T-helper 17 cell (primary cell): ENCODE measurements at places on chromosomes 5 and 9. TPM values are rescaled to one million over a fixed set of nuclear protein-coding genes. Genes with fewer than 3 reads are reported as not detected.
A peak's percentile ranks its signal among the peaks of the same experiment; 100 is the strongest.

GRCh38 chr9:132391449-132391848 is 15.2 kb downstream of the TTF1 start:
- H3K27me3 ChIP-seq = no peaks in the 10 kb centered on the region
- peaks cover 4% of the 10 kb centered on the region for H3K36me3 ChIP-seq
- no peaks in the 10 kb centered on the region for H3K4me1 ChIP-seq
- no peak overlapping the region for H3K4me3 ChIP-seq

The GALNT12 gene
- 10.2 TPM for total RNA-seq

DNA sequence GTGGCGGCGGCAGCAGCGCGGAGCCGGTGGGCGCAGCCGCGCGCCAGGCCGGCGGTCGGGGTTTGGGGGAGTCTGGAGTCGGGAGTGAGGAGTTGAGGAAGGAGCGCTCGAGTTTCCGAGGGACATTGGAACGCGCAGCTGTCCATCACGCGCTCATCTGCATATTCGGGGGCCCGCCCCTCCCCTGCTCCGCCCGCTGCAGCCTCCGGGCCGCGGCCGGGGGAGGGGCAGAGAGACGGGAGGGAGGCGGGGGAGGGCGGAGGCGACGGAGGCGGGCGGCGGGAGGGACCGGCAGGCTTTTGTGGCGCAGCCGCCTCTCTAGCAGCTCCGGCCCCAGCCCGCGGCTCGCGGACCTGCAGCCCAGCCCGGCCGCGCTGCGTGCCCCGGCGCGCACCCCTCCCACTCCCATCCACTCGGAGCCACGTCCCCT is at the start of gene IRX2:
TSS of gene IRX2 (minus strand) at position 86 of the 430 bp plus-strand sequence. CDS start 264 bp downstream, outside the sequence.
- H3K4me3 ChIP-seq = peak within 1 kb of the TSS; percentile 66
- DNase-seq = no peak
- peaks cover 4% of the 10 kb centered on the region for H3K36me3 ChIP-seq
- peaks cover 9% of the 10 kb centered on the region for H3K4me1 ChIP-seq
- H3K27me3 ChIP-seq = peaks cover 56% of the 10 kb centered on the region

GRCh38 chr5:102865510-102866236 is 110.6 kb downstream of the PAM start:
- H3K4me3 ChIP-seq = peak overlapping the region; percentile 68
- no peak for DNase-seq
- H3K36me3 ChIP-seq = peaks cover 7% of the 10 kb centered on the region
- H3K27ac ChIP-seq = peak overlapping the region; percentile 24

The TAL2 gene
- total RNA-seq = not detected

The LHX6 gene
- not detected for total RNA-seq

GRCh38 chr9:19050637-19051591 is 1.7 kb downstream of the RRAGA start:
- peaks cover 6% of the 10 kb centered on the region for H3K36me3 ChIP-seq
- H3K4me3 ChIP-seq = peak overlapping the region; percentile 94
- DNase-seq = no peak
- H3K27ac ChIP-seq = peak overlapping the region; percentile 98

DNA sequence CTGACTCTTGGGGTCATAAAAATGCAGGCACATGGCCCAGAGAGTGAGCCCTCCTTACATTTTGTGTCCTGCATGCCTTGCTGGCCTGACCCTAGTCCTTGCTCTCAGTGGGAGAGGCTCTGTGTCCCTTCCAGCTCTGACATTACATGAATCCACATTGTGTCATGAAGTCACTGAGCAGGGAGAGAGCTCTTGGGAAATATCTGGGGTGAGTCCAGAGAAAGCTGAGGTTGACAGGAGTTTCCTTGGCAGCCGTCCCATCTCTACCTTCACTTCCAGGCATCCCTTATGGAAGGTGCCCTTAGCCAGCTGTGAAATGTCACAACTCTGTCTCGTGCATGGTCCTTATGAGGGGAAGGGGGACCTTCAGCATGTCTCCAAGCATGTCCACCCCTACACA is 41.0 kb downstream of the FAT2 start:
- no peak for DNase-seq
- H3K27me3 ChIP-seq = peaks cover 13% of the 10 kb centered on the region
- no peak overlapping the region for H3K27ac ChIP-seq
- H3K4me3 ChIP-seq = no peak overlapping the region

The CDH18 gene
- total RNA-seq = not detected

DNA sequence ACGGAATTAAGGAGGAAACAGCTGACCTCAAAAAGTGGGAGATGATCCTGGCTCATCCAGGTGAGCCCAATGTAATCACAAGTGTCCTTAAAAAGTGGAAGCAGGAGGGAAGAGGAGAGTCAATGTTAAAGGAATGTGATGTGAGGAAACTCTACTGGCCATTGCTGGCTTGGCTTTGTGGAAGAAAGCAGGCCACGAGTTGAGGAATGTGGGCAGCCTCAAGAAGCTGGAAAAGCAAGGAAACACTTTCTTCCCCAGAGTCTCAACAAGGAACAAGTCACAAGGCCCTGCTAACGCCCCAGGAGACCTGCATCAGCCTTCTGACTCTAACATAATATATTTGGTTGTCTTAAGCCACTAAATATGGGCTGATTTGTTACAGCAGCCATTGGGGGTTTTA is 252.8 kb downstream of the PSAT1 start:
- DNase-seq = no peak
- no peaks in the 10 kb centered on the region for H3K36me3 ChIP-seq
- no peak overlapping the region for H3K4me3 ChIP-seq
- no peak overlapping the region for H3K27ac ChIP-seq
- peaks cover 9% of the 10 kb centered on the region for H3K27me3 ChIP-seq
- no peaks in the 10 kb centered on the region for H3K4me1 ChIP-seq

- H3K27me3 ChIP-seq = peaks cover 53% of the 10 kb centered on the region
- no peak overlapping the region for H3K27ac ChIP-seq
- no peak for DNase-seq
- H3K4me1 ChIP-seq = peaks cover 4% of the 10 kb centered on the region
- no peak overlapping the region for H3K4me3 ChIP-seq
These were observed 252.6 kb upstream of the IRX4 start for GRCh38 chr5:2135354-2135753.

DNA sequence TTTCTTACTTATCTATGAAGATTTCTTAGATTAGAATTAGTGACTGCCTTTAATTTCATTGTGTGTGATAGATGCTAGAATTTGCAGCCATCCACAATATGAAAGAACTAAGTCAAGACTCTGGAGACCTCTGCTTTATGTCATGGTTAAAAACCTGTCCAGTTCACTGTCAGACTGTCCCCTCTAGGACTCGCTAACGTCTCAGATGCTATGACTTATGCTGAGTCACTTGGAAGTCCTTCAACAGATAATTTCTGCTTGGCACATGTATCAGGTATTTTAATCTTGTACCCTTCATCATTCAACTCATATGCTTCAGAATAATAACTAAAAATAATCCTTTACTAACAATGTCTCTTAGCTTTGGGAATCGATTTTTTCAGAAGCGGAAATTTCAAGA is 230.5 kb upstream of the DMAC1 start:
- H3K36me3 ChIP-seq = no peaks in the 10 kb centered on the region
- H3K27ac ChIP-seq = no peak overlapping the region
- no peak for DNase-seq
- no peaks in the 10 kb centered on the region for H3K27me3 ChIP-seq

- no peak overlapping the region for H3K27ac ChIP-seq
- no peak for DNase-seq
- no peak overlapping the region for H3K4me3 ChIP-seq
- H3K4me1 ChIP-seq = no peaks in the 10 kb centered on the region
- H3K36me3 ChIP-seq = no peaks in the 10 kb centered on the region
These were observed 201.3 kb upstream of the PUM3 start for GRCh38 chr9:3045153-3045552.

The SLC34A3 gene
- not detected for total RNA-seq

DNA sequence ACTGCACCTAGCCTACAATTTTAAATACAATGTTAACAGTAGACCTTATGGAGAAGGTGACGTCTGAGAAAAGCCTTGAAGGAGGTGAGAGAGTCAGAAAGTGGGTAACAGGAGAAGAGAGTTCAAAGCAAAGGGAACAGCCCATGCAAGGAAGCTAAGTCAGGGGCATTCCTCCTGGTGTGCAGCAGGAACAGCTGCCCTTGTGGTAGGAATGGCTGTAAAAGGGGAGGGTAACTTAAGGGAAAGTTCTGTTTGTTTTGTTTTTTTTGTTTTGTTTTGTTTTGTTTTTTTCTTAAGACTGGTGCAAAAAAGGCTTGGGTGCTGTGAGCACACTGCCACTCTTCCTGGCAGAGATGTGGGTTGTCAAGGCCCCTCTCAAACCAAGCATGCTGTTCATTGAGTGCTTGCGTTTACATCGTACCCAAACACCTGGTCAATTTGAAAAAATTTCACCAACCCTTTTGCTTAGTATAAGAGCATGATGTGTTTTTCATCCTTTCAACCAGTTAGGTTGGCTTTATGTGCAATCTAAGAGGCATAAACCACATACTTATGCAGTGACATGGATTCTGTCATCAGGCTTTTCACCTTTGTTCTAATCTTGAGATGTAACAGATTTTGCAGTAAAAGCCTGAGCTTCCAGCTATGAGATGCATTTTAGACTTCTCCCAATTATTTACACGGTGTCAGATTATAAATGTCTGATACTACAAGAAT is 279.7 kb downstream of the GLIS3 start:
- no peaks in the 10 kb centered on the region for H3K36me3 ChIP-seq
- H3K4me3 ChIP-seq = no peak overlapping the region
- peaks cover 11% of the 10 kb centered on the region for H3K27me3 ChIP-seq

DNA sequence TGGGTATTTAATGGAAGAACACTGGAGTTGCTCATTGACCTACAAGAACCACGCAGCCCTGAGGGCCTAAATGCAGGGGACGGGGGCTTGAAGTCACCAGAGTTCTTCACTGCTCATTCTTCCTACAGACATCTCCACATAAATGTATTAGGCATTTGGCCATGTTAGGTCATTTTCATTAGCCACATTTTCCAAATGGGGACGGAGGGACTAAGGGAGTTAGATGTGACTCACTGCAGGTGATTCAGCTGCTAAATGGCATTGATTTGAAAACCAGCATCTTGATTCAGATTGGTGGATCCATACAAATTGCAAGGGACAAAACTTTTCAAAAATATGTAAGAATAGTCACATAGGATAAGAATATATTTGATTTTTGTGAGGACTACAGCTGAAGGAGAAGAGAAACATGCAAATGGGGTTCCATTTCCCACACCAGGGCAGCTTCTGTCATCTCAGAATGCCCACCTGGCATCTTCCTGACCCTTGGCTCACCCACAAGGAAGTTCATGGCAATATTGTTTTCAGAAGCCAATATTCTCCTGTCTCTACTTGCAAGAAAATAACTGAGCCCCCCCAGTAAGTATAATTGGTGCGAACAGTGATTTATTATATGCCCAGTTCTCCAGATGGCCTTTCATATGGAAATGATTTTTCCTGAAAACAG is 264.8 kb downstream of the DOCK8 start:
- no peaks in the 10 kb centered on the region for H3K27me3 ChIP-seq
- no peak for DNase-seq
- H3K4me1 ChIP-seq = no peaks in the 10 kb centered on the region
- no peak overlapping the region for H3K27ac ChIP-seq

- H3K4me1 ChIP-seq = peaks cover 2% of the 10 kb centered on the region
- H3K27me3 ChIP-seq = peaks cover 3% of the 10 kb centered on the region
- no peak overlapping the region for H3K4me3 ChIP-seq
- DNase-seq = no peak
These were observed 62.9 kb downstream of the ZNF354C start for GRCh38 chr5:179123109-179123426.

The LRRTM2 gene
- 0.13 TPM for total RNA-seq

DNA sequence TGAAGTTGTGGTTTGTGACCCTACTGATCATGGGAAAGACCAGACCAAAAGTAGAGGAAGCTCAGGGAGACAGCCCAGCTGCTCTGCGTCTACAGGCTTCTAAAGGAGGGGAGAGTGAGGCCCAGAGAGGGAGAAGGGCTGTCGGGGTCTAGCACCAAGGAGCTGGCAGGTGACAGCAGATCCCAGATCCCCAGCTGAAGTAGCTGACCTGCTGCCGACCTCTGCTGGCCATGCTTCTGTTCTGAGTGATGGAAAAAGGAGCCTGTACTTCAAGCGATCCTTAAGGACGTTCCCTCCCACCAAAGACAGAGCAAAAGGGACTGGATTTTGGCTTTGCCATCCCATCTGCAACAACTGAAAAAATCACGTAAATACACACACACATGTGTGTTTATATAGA is 22.7 kb upstream of the QSOX2 start:
- H3K4me1 ChIP-seq = peaks cover 4% of the 10 kb centered on the region
- peaks cover 5% of the 10 kb centered on the region for H3K27me3 ChIP-seq
- no peaks in the 10 kb centered on the region for H3K36me3 ChIP-seq
- no peak overlapping the region for H3K27ac ChIP-seq
- DNase-seq = no peak

- no peak overlapping the region for H3K4me3 ChIP-seq
- no peak overlapping the region for H3K27ac ChIP-seq
- H3K36me3 ChIP-seq = peaks cover 2% of the 10 kb centered on the region
These were observed 326.6 kb downstream of the EBF1 start for GRCh38 chr5:158773161-158773560.

The ABITRAM gene
- 11.1 TPM for total RNA-seq

- H3K27me3 ChIP-seq = no peaks in the 10 kb centered on the region
- no peak for DNase-seq
- H3K4me3 ChIP-seq = no peak overlapping the region
- H3K4me1 ChIP-seq = no peaks in the 10 kb centered on the region
- H3K27ac ChIP-seq = no peak overlapping the region
These were observed 153.9 kb downstream of the SMC2 start for GRCh38 chr9:104247899-104248460.

The CCNB1 gene
- total RNA-seq = 2.2 TPM

The PCDHGA3 gene
- total RNA-seq = not detected

The FOXD4 gene
- not detected for total RNA-seq

DNA sequence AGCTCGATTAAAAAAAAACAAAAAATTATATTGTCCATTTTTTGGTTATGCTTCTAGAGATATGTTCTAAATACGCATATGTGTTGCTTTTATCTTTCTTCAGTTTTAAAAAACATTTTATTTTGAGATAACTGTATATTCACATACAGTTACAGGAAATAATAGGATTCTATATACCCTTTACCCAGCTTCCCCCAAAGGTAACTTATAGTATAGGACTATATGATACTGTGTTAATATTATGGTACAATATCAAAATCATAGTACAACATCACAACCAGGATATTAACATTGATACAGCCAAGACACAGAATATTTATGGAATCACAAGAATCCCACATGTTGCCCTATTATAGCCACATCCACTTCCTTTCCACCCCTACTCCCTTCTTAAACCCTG is 9.5 kb upstream of the MACIR start:
- H3K4me3 ChIP-seq = no peak overlapping the region
- no peak overlapping the region for H3K27ac ChIP-seq
- H3K4me1 ChIP-seq = peaks cover 6% of the 10 kb centered on the region
- DNase-seq = no peak
- H3K36me3 ChIP-seq = peaks cover 2% of the 10 kb centered on the region
- peaks cover 61% of the 10 kb centered on the region for H3K27me3 ChIP-seq

The PCDHA9 gene
- total RNA-seq = not detected

The LECT2 gene
- total RNA-seq = not detected
